DMS 273 treated with DMSO at 0.1 percent for 48 hours (cell line): ENCODE measurements at places on chromosomes 4 and X.

DNA sequence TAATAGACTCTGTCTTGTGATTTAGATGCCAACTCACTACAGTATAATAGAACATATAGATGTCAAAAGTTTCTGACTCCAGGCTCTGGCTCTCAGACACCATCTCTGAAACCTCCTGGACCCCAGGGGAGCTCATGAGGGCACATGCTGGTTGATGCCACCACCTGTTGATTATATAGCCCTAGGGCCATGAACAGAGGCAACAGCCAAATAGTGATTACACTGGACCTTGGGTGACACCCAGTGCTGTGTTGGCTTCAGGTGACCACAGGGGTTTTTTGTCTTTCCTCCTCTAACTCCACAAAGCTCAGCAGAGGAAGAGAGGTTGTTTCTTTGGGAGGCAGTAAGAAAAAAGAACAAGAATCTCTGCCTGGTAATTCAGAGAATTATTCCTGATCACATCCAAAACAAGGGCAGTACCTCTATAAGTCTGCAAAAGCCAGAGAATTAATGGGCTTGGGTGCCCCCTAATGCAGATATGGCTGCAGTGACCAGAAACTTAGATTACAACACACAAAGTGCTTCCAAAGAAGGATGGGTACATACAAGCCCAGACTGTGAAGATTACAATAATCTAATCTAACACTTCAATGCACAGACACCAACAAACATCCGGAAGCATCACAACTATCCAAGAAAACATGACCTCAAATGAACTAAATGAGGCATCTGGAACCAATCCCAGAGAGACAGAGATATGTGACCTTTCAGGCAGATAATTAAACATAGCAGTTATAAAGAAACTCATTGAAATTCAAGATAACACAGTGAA is 1920.6 kb downstream of the ARAP2 start:
- DNase-seq: no peak

GRCh38 chr4:151808542-151808941 is 47.7 kb upstream of the GATB start:
- DNase-seq: no peak

DNA sequence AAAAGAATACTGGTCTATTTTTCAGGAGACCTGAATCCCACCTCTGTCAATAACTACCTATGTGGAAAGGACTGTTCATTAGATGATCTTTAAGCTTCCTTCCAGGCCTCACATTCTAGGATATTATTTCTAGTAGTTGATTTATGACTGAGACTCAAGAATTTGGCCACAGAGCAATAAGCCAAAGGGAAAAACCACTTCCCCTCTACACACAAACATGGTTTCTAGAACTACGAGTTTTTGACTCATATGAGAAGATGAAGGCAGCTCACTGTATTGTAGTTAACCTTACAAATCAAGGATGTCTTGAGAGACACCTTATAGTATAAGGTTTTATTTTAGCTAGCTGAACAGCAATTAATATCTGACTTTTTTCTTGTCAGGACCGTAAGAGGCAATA is 36.9 kb upstream of the GDPD2 start:
- DNase-seq: no peak

DNA sequence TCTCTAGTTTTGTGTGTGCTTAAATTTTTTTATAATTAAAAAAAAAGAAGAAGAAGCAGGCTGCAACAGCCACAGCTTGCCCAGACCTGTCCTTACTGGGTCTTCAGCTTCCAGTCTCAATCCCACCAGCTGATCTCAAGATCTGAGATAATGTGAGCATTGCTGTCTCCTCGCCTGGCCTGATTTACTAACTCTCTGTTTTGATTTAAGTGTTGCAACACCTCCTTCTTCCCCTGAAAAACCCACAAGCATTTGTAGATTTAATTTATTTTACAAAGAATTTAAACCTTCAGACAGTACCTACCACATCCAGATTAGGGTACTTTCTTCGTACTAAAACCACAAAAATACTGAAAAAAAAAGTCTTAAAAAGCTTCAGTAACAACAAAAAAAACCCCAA is 38.0 kb downstream of the FAM241A start:
- DNase-seq: no peak

DNA sequence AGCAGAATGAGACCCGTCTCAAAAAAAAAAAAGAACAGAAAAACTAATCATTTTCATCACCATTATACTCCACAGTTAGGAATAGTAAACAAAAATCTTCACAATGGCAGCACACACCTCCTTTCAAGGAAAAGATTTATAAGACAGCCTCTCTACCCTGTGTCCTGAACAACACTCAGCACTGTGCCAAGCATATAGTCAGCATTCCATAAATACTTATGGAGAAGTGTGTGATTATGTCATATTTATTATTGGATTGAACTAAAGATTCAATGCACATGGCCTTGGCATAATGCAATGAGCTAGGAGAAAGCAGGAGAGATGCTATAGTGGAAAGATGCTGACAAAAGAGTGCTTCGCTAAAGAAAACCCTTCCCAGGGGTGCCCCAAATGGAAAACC is 52.6 kb downstream of the FAM114A1 start:
- DNase-seq: no peak

GRCh38 chr4:109233570-109233969 is 68.9 kb downstream of the COL25A1 start:
- no peak for DNase-seq

- no peak for DNase-seq
Measured at GRCh38 chr4:57104706-57105560, 5.3 kb downstream of the IGFBP7 start.

DNA sequence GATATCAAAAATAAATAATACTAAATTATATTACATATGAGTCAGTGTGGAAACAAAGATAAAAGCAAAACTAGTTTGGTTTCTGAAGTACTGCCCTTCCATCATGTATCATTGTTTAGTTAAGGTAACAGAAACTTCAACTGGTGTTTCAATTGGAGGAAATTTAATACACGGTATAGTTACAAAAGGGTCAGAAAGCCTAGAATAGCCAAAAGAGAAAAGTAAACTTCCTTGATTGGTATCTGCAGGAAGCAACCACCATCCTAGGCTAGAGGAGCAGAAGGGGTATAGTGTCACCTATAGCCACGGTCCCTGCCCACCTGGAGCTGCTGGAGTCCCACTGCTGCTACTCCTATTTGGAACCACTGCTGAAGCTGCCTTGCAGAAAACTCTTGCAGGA is 185.6 kb downstream of the SLC7A11 start:
- DNase-seq: no peak

DNA sequence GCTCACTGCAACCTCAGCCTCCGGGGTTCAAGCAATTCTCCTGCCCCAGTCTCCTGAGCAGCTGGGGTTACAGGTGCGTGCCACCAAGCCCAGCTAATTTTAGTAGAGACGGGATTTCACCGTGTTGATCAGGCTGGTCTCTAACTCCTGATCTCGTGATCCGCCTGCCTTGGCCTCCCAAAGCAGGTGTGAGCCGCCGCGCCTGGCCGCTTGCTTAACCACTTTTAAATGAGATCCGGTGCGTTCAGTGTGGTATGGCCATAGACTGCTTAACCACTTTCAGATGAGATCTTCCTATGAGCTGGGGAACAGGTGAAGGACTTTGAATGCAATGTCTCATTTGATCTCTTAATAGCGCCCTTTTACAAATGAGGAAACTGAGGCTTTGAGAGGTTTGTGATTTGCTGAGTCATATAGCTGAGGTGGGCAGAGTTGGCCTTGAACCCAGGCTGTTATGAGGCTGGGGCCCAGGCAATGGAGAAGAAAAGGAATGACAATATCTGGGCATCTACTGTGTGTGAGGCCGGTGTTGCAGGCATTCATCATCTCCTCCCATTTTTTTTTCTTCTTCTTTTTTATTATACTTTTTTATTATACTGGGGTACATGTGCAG is 41.9 kb upstream of the NSG1 start:
- DNase-seq: no peak

GRCh38 chr4:88060431-88060830 is 53.0 kb downstream of the PKD2 start:
- no peak for DNase-seq

- DNase-seq: no peak
Measured at GRCh38 chr4:107640878-107641277, 79.2 kb downstream of the PAPSS1 start.

GRCh38 chr4:147513091-147513490 is 32.2 kb downstream of the EDNRA start:
- DNase-seq: no peak

GRCh38 chr4:55650483-55650882 is 14.4 kb upstream of the NMU start:
- DNase-seq: no peak

GRCh38 chrX:105136786-105137185 is 83.7 kb downstream of the TEX13A start:
- DNase-seq: no peak

GRCh38 chr4:168800926-168801325 is 209.1 kb downstream of the CBR4 start:
- DNase-seq: no peak

DNA sequence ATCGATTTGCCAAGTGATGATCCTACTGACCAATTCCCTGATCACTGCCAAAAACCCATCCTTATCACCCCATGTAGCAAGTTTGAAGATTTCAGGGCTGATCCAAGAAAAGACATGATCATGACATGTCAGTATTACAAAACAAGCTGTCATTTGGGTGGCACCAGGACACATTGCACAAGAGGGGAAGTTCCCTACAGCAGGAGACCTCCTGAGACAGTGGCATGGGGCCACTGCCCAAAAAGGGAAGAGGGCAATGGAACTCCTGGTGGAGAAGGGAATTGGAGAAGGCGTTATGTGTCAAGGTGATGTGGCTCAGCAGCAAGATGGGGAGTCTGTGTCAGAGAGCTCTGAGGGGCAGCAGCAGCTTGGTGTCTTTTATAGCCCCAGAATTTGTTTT is 43.4 kb downstream of the ZNF182 start:
- no peak for DNase-seq

- no peak for DNase-seq
Measured at GRCh38 chr4:176838601-176839433, 46.1 kb upstream of the VEGFC start.
